Motor neuron (in vitro differentiated cells): ENCODE measurements at places on chromosomes 5 and 9. TPM values are rescaled to one million over a fixed set of nuclear protein-coding genes. Genes with fewer than 3 reads are reported as not detected.

Gene CATSPER3
- total RNA-seq = 0.21 and 0.32 TPM in 2 replicates

Gene CD14
- total RNA-seq = 0.50 and 1.0 TPM in 2 replicates

Gene GRIA1
- 46.6 and 56.8 TPM in 2 replicates for total RNA-seq

Gene SEMA5A
- total RNA-seq = 0.78 and 1.1 TPM in 2 replicates

Gene SOX30
- total RNA-seq = 0.11 and 0.13 TPM in 2 replicates

Gene SLC31A2
- total RNA-seq = 0.87 and 1.4 TPM in 2 replicates

Gene AQP7
- 0.43 and 0.46 TPM in 2 replicates for total RNA-seq

Gene NUTM2F
- 0.13 and 0.27 TPM in 2 replicates for total RNA-seq

Gene ARID3C
- 0.05 TPM in 1 of 2 replicates, not detected in the other for total RNA-seq

Gene FAM221B
- 0.11 and 0.44 TPM in 2 replicates for total RNA-seq

Gene SLC6A3
- not detected in 2 replicates for total RNA-seq

Gene CDX1
- total RNA-seq = not detected in 2 replicates

Gene SHROOM1
- 2.4 and 7.6 TPM in 2 replicates for total RNA-seq

Gene FAM78A
- 1.0 and 1.3 TPM in 2 replicates for total RNA-seq

Gene TAS2R1
- 2.1 and 2.7 TPM in 2 replicates for total RNA-seq

Gene LCN12
- total RNA-seq = 0.73 and 1.2 TPM in 2 replicates

Gene IFNA5
- total RNA-seq = not detected in 2 replicates

Gene TUSC1
- 6.7 and 13.7 TPM in 2 replicates for total RNA-seq

DNA sequence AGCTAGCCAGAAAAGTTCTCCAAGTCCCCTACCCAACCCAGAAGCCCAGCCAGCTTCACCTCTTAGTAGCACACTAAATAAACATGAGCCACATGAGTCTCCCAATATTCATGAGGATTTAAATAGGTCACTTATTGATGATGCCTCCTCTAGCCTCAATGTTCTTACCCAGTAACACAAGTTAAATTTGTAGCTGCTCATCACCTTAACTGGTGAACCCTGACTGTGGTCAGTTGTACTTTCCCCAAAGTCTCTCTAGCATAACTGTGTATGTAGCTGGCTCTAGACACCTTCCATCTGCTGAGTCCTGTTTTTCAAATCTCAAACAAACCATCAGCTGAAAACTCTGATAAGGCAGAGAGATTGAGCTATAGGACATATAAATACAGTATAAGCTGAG, 100.3 kb upstream of the ELAVL2 start:
- ATAC-seq = no peak

GRCh38 chr5:72160959-72161358, 53.7 kb downstream of the MAP1B start:
- ATAC-seq = no peak

- peak; percentile 51 for ATAC-seq
Measured at GRCh38 chr9:124330011-124330697, 72.4 kb downstream of the NEK6 start.

GRCh38 chr5:76402886-76403765, at the start of gene IQGAP2:
Gene IQGAP2 (plus strand): TSS chr5:76403285. CDS start chr5:76403546, 261 bp downstream.
- peak; percentile 91 for ATAC-seq

GRCh38 chr5:167579693-167580055, 711.8 kb upstream of the WWC1 start:
- ATAC-seq = peak; percentile 62

DNA sequence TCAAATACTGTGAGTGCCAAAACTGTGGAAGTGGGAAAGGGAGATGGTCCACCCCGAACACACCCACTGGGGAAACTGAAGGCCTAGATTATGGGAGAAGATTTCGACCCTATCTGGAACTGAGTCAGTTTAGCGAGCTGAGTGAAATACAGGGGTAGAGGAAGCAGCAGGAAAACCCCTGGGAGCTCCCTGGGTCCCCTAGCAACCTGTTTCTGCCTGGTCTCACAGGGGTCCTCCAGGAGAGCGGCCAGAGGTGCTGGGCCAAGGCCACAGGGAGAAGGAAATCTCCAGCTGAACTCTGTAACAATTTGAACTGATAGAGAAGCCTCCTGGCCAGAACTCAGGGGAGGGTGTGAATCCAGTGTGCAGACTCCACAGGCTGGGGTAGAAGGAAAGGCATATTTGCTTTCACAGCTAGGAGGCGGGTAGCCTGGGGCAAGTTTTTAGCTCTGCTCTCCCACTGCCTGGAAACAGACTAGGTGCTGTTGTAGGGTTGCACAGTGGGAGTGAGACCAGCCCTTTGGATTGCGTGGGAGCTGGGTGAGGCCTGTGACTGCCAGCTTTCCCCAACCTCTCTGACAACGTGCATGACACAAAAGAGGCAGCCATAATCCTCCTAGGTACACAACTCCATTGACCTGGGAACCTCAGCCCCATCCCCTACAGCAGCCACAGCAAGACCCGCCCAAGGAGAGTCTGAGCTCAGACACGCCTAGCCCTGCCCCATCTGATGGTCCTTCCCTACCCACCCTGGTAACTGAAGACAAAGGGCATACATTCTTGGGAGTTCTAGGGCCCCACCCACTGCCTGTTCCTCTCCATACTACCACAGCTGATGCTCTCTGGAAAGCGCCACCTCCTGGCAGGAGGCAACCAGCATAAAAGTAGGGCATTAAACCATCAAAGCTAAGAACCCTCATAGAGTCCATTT, 78.8 kb upstream of the GPBP1 start:
- ATAC-seq = no peak

GRCh38 chr5:148953711-148954110, 109.2 kb downstream of the SH3TC2 start:
- no peak for ATAC-seq

GRCh38 chr5:17916446-17916845, 282.2 kb downstream of the TAF11L14 start:
- ATAC-seq = no peak

GRCh38 chr9:112873773-112874405, 16.8 kb downstream of the SLC46A2 start:
- ATAC-seq = peak; percentile 64

DNA sequence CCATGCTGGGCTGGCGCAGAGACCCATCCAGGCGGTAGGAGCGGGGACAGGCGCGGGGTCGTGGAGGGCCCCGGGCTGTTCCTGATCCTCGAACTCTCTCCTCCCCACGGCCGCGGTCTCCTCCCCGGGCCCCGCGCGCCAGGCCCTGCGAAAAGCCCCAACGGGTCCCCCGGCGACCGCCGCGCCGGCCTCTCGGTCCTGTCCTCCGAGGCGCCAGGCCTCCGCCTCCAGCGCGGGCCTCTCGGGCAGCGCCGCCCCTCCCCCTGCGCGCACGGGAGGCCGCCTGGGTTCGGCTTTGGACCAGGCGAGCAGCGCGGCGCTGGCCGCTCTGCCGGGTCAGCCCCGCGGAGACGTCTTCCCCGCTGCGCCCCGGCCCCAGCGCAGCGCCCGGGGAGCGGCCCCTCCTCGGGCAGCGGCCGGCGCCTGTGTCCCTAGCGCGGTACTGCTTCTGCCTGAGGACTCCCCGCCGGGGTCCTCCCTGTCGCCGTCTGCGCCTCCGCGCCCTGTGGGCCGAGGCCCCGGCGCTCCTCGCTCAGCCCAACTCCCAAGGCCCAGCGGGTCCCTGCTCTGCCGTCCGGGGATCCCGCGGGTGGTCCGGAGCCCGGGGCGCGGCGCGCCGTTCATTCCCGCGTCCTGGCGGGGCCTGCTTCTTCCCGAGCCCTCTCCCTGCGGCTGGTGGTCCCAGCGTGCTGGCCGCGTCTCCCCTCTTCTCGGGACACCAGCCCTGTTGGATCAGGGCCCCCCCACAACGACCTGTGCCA, 13.4 kb downstream of the COL23A1 start:
- ATAC-seq = peak; percentile 55

DNA sequence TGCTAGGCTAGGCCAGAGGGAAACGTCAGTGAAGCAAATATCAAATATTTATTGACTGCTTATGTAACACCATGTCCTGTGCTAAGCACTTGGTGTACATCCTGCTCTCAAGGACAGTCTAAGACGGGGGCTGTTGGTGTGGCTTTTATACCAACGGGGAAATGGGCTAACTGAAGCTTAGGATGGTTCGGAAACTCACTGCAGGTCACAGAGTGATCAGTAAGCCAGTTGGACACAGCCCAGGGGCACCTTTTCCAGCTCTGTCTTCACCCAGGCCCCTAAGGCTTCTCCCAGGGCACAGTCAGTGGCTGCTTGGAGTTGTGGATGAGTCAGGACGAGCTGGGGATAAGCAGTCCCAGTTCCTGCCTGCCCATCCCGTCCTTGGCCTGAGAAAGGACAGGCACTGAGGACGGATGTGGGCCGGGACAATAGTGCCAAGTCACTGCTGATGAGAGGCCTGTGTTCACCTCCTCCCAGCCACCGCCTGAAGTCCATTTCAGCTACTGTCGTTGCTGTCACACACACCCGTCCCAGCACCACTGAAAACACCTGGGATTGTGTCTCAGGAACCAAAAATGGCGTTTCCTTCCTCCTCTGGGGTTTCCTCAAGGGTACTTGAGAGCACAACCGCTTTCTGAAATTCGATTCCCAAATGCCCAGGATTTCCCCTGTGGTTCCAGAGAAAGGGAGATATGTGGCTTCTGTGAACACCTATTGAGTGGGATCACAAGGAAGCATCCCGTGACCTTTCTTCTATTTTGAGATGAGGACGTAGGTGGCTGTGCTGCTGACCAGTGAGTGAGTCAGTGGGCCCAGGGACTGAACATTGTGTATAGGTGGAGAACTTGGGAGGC, 17.5 kb upstream of the SPRY4 start:
- ATAC-seq = no peak

GRCh38 chr9:28342815-28343338, 769.6 kb upstream of the C9orf72 start:
- no peak for ATAC-seq

GRCh38 chr5:100520348-100520747, 14.8 kb upstream of the FAM174A start:
- ATAC-seq = no peak

DNA sequence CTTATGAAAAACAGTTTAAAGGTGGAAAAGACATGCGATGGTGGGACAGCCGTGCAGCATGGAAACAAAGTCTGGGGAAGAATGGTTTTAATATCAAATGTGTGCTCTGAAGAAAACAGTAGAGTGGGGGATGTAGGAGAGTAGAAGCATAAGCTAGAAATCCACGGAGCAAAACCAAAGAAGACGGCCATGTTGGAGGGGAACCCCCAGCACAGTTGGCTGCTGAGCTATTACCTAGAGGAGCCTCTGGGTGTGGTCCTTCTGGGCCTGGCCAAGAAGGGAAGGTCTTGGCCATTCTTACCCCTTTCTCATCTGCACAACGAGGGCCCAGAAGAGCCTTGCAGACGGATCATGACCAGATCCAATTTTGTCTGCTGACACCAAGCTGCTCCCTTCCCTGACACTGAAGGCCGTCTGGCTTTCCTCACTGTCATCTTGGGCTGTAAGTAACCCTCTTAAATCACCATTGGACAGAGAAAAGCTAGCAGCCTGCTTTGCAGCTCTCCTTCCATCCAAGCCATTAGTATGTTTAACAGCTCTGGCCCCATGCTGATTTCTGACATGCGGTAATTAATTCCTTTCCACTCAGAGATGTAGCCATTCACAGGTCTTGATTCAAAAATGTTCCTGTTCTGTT, 189.5 kb downstream of the SEC61B start:
- no peak for ATAC-seq

- ATAC-seq = no peak
Measured at GRCh38 chr9:135970128-135970815, 9.1 kb upstream of the UBAC1 start.

DNA sequence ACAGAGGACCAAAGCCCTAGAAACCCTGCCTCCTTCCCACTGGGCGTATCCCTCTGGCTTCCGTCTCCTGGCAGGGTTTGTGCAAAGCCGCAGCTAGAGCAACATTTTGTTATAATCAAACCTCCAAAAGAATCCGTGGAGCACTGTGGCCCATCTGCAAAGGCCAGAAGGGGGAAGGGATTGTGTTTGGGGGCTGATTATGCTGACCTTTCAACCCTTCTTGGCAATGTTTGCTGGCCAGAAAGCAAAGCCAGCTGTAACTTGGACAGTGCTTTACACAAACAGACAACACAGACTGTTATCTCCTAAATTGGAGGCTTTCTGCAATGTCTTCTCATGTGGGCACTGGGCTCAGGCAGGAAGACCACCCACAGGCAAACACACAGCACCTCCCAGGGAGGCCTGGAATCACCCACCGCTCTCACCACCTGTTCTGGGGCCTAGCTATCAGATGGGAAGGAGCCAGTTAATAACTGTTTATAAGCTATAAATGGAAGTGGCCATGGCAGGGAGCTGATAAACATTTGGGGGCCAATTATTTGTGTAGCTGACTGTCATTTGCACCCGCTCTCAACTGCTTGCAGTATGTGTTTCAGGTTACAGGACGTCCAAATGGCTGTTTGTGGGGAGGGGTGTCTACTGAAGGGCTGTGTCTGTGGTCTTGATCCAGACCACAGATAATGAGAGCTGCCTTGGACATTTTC, 121.6 kb upstream of the ERCC6L2 start:
- no peak for ATAC-seq

DNA sequence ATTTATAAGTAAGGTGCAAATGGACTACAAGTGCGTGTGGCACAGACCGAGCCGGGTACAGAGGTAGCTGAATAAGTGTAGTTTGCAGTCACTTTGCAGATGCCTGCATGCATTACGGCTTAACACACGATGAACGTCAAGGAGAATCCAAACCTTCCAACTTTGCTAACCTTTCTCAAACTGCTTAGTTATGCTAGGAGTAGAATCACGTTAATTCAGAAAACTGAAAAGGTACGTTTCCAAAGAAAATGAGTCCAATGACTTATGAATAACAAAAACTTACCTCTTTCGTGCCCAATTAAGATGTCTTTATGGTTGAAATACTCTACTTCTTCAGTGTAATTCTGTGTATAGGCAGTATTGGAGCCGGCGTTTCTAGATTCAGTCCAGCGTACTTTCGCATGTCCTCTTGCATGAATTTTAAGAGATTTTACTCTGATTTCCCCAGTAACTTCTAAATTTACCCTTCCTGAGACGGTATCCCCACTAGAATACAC, 539 bp downstream of the ARRDC3 start:
- no peak for ATAC-seq
